ENCODE measurements at places on chromosomes 7 and 10.

DNA sequence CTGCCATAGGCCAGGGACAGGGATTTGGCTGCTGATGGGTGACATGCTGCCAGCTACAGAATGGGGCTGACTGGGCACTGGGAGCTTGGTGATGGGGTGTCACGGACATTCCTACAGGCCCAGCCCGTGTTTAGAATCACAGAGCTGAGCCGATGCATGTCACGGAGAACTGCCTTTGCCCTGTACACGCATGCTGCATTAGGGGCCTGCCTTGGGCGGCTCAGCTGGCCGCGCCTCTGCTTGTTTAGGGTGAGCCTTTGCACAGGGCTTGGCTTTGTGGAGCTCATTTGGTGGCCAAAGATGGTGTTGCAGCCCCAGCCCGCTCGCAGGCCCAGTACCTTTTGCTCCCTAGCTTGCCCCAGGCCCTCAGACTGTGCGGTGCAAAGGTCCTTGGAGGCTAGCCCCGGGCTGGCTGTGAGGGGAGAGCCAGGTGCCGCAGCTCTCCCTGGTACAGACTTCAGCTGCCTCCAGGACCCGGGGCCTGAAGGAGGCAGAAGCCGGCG lies 108.4 kb upstream of the BTBD16 start:
- no peak for DNase-seq

DNA sequence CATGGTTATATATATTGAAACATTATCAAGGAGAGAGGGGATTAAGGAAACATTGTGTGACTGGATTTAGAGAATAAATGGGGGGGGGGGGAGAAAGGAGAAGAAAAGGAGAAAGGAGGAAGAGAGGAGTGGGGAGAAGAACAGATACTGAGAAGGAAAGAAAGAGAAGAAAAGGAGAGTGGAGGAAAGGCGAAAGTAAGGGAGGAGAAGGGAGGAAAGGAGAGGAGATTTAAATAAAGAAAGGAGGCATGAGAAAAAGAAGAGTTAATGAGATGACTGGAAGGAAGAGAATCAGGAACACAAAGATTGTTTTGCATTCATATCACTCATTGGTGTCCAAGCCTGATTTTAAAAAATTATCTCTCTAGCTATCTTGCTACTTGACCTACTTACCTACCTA lies 16.1 kb upstream of the TSPAN12 start:
- DNase-seq = no peak

- DNase-seq = no peak
Measured at GRCh38 chr10:58967551-58968388, 208.7 kb upstream of the PHYHIPL start.

DNA sequence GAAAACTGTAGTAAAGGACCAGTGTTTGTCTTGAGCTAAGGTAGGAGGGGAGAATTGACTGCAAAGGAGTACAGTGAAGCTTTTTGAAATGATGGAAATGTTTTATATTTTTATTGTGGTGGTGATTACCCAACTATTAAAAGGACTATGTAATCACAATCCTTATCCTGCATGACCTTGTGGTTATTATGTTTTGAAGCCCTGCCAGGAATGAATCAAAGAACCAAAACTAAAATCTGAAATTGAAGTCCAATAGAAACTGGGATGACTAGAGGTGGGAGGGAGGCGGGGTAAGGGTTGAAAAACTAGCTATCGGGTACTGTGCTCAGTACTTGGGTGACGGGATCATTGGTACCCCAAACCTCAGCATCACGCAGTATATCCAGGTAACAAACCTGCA lies 8.2 kb downstream of the CCDC7 start:
- DNase-seq = no peak

DNA sequence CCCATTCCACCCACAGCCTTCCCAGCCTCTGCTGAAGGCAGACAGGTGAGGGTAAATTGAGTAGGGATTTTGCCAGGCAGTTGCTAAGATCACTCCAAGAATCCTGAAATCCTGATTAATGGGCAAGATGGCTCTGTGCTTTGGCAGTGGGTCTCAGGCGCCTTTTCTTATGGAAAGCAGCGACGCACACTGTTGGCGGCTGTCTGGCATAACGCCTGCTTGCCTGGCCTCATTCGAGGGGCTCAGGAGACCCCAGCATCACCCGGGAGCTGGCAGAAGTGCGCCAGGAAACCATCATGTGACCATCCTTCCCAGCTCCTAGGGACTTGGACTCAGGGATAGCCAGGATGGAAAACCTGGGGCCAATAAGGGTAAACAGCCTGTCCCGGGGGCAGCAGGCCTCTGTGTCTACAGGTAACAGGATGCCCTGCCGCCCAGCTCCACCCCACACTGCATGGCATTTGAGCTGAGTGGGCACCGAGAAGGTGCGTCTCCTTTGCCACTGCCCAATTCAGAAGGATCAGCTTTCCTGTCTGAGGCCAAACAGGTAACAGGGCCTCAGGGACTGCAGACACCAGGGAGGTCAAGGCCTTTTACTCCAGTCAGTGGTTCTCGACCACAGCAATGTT lies 98.6 kb downstream of the FAM53B start:
- DNase-seq = no peak

DNA sequence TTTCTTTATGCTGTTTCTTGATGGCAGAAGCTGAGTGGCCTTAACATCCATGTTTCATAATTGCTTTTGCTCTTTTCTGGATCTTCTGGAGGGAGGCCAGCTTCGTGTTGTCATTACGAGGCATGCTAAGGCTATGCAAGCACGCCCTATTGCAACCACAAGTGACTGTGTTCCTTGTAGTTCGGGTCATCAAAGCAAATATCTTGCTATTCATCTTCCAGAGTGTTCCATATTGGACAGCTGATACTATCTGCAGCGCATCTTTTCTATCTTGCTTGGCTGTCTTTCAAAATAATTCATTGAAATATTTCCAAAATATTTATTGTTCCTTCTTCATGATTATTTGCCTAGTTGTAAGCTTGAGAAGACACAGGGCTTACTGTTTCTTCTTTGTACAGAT lies 5.0 kb downstream of the EPHB6 start:
- no peak for DNase-seq

GRCh38 chr10:121043124-121043849 lies 192.1 kb downstream of the WDR11 start:
- no peak for DNase-seq

DNA sequence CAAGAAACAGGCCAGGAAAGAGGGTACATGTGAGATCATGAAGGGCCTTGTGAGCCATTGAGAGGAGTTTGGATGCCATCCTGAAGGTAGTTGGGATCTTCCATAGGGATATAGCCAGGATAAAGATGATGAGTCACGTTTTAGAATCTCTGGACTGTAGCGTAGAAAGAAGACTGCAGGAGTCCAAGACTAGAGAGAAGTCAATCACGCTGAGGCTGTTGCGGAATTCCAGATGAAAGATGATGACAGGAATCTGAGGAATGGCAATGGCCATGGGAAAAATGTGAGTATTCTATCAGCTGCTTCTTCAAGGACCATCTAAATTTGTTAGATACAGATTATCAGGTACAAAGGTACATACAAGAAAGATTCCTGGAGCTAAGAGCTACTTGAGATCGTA lies 711.3 kb downstream of the GRM8 start:
- DNase-seq = no peak

GRCh38 chr10:96622013-96622787 lies 35.4 kb upstream of the TM9SF3 start:
- DNase-seq = no peak

DNA sequence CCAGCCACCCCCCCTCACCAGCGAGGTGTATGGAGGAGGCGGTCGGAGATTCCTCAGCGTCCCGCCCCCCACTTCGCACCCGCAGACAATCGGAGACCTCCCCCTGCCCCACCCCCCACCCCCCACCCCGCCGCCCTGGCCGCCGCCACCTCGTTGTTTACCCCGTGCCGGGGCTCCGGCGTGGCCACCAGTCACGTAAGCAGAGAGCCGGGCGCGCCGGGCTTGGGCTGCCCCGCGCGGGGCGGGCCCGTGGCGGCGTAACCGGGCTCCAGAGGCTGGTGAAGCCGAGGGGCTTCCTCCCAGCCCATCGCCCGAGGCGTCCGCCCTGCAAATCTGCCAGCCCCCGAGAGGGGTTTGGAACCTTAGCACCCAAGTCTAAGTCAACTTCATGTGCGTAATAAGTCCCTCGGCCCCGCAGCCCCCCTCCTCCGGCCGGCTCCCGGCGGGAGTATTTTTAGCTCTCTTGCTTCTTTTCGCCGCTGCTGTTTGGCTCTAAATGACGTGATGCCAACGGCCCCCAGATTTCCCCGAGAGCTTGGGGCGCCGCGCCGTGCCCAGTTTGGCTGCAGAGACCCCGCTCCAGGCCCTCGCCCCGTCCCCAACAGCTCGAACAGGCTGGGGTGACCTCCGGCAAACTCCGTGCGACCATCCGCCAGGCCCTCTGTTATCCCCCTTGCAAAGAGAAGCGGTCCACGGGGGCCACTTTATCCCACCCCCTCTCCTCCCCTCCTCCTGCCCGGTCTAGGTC lies 2.7 kb downstream of the MXI1 start:
- DNase-seq = no peak

GRCh38 chr7:50856806-50857205 lies 74.1 kb upstream of the GRB10 start:
- DNase-seq = no peak

- no peak for DNase-seq
Measured at GRCh38 chr7:105838627-105839231, 37.7 kb downstream of the ATXN7L1 start.

GRCh38 chr7:19971956-19972355 lies 198.5 kb upstream of the TMEM196 start:
- DNase-seq = no peak

DNA sequence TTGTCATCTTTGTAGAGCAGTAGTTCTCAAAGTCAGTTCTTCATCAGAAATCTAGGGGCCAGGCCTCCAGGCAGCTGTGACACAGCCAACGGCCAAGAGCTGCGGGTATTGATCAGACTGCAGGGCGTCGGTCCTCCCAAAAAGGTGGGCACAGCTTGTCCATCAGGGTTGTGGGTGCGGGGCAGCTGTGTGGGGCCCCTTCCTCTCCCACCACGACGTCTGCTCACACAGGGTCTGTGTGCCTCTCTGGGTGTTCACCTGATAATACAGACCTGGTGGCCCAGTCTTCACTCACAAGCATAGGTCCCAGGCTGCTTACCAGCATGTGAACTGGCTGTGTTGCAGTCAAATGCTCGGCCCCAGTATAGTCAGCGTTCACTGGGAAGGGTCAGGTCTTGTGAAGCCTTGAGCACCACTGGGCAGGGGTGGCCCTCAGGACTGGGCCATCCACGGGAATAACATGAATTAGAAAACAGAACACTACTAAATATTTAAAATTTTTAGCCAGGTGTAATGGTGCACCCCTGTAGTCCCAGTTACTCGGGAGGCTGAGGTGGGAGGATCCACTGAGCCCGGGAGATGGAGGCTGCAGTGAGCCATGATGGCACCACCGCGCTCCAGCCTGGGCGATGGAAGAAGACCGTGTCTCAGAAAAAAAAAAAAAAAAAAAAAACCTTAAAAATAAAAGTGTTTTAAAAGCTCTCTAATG lies 102.8 kb upstream of the DIP2C start:
- no peak for DNase-seq

DNA sequence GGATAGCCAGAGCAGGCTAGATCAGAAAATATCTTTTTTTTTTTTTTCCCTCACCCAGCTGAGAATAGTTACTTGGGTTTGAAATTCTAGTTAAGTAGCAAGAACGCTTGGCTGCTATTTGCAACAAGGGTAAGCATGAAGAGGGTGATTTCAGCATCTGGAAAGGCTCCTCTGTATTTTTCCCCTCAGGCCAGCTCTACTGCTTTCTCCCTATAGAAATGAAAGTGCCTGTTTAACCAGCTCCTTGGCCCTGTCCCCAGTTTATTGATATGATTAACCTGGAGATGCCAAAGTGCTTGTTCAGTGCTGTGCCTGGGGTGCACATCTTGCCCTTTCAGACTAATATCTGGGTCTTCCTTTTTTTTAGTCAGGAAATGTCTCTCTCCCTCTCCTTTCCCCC lies 37.1 kb downstream of the AP3M1 start:
- DNase-seq = no peak

DNA sequence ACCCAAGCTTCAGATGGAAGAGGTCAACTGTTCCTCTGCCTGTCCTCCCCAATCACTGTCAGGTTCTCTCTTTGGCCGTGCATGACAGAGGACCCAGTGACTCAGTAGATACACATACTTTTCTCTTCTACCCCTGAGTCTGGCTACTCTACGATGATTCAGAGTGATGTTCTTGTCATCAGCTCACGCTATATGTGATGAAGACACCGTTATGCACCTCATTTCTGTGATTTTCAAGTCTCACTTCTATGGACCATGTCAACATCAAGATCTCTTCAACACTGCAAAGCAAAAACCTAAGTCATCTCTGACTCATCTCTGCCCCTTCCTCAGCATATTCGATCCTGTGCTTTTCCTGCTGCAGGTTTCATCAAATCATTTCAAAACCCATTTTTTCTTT lies 76.6 kb upstream of the DGKI start:
- DNase-seq = no peak

GRCh38 chr7:75818472-75818871 lies 4.9 kb upstream of the CCL24 start:
- no peak for DNase-seq

GRCh38 chr7:158394936-158395335 lies 192.7 kb downstream of the PTPRN2 start:
- no peak for DNase-seq

DNA sequence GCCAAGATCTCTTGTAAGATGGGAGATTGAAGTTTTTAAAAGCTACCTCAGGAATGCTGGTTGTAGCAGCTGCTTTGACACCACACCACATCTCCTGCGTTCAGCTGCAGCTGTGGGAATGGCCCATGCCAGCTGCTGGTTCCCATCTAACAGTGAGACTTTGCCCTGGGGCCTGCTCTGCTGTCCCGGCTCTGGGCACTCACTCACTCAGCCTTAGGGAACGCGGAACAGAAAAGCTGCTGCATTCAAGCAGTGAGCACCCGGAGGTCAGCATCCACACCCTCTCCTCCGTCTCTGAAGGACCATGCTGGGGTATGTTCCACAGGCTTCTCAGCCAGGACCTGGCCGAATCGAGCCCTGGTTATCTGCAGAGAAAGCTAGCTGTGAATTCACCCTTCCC lies 197.1 kb upstream of the CXCL12 start:
- no peak for DNase-seq

DNA sequence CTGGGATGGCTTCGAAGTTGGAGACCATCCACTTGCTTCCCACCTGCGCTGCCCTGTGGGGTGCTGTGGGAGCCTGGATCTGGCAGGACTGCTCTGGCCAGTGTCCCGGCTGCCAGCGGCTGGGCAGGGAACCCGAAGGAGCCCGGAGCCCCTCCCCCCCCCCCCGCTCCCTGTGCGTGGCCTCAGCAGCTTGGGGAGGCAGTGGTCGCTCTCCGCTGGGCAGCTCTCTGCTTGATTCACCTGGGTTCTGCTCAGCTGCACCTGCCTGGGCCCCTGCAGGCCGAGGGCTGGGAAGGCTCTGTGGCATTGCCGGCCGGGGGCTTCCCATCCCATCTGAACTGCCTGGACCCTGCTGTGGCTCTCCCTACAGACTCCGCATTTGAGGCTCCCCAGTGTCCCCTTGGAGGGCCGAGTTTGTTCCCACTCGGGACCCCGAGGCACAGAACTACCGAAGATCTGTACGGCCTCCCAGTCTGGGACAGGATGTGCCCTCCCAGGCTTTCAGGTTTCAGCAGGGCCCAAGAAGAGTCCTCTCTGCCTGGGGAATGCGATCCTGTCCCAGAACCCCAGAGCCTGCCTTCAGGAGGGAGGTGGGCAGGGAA lies 525.1 kb downstream of the TCERG1L start:
- DNase-seq = no peak

- no peak for DNase-seq
Measured at GRCh38 chr10:92413519-92413918, 122.6 kb downstream of the MARCHF5 start.
